ENCODE measurements at places on chromosomes 3 and 15. TPM values are rescaled to one million over a fixed set of nuclear protein-coding genes. Genes with fewer than 3 reads are reported as not detected.

GRCh38 chr3:35744419-35744818 is 105.1 kb downstream of the ARPP21 start:
- no peak for DNase-seq

- DNase-seq: no peak
These were observed 2.1 kb downstream of the USP50 start for GRCh38 chr15:50544368-50544767.

DNA sequence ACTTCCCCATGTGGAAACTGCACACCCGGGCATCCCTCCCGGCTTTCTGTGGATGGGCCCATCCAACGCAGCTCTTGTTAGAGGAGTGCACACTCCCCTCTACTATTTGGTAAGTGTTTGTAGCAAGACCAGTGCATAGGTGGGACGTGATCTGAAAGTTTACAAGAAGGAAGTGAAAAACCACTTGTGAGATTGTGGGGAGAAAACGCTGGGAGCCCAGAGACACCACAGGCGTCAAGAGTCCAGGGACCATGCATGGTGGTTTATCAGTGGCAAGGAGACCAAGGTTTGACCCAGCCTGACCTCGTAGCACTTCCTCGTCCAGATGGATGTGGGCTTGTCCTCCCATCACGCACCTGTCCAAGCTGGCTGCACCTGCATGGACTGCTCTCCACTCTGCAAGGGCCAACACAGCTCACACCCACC is 51.6 kb downstream of the ATP10A start:
- DNase-seq: no peak

ECE2 gene
- total RNA-seq: not detected

DNA sequence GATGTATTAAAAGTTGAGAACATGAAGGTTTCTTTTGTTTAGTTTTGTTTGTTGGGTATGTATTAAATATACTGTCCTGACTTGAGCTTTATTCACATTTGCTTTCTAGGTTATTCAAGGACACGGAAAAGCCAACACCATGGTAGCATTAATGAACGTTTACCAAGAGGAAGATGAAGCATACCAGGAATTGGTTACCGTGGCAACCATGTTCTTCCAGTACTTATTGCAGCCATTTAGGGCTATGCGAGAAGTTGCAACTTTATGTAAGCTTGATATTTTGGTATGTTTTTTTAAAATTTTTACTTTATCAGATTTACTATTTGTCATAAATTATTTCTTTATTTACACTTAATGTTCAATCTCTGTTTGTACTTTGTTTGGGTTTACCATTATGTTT is 3.6 kb downstream of the WHAMM start:
- DNase-seq: no peak

CMTM8 gene
- total RNA-seq: 4.6 TPM

DNA sequence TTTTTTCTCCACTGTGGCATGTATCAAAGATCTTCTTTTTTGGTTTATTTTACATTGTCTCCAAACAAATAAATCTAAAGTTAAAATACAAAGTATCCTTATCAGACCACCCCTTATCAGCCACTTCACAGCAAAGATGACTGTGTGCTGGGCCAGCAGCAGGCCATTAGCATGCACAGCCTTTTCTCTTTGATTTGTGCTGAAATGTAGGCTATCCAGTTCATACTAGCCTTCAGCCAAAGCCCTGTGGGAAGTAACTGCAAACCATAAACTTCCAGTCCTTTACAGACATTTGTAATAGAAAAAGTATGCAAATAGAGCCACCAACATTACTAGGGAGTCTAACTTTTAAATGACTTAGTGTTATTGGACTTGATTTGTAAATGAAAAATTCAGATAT is 816.3 kb downstream of the FHIT start:
- DNase-seq: no peak

DNA sequence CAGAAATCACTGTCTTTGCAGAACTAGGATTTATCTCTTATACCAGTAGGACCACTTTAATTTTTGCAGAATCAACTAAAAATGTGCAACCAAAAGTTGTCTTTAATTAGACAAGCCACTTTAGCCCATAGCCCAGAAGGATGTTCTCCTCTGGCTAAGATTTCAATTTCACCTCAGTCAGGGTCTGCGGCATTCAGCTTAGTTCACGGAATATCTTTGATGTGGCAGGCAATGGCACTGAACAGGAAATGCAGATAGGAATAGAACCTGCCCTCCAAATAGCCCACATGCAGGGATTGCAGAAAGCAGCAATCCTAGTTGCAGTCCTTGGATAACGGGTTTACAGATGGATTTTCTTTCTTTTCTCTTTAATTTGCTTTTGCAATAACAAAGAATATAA is 100.8 kb downstream of the MESD start:
- DNase-seq: no peak

CYP8B1 gene
- not detected for total RNA-seq

CAND2 gene
- 1.5 TPM for total RNA-seq

DNA sequence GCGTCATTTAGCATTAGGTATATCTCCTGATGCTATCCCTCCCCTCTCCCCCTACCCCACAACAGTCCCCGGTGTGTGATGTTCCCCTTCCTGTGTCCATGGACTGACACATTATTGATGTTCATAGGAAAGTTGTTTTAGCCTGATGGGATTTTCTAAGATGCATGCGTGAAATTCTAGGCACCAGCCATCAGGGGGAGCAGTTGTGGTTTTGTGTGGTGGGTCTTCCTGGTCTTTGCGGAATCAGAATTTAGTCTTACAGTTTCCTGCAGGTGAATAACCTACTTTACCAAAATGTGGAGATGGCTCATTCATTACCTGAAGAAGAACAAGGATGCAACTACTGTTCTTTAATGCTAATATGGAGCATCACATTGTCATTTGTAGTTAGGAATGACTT is 455.0 kb upstream of the THBS1 start:
- peak; percentile 81 for DNase-seq

DNA sequence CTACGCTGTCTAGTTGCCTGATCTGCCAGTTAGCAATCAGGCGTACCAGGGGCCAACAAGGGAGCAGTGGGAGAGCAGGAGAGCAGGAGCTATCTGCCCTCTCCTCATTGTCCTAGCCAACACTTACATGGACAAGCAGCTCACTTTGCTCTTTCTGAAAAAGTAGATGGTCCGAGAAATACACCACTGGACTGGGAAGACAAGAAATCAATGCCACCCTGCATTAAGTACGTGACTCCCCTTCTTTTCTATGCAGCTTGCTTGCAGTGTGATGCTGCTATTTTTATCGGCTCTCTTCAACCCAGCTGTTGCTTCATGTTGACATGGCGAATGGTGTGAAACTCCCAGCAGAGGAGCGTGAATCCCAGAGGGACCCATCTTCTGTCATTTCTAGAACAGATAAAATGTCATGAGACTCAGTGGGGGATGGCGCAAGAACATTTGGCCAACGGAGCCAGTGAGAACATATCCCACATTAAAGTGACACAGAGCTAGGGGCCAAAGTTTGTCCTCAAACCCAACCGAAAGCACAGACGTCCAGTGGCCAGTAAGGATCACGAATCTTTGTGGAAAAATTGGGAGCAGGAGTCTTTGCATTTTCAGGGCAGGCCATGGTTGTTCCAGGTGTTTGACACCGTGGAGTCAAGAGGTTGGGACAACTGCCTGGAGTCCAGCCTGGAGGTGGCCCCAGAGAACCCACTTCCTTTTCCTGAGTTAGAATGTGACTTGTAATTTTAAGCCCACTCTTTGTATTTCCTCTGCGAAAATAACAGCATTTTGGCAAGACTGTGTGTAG is 53.7 kb upstream of the MEF2A start:
- DNase-seq: no peak

C2CD4A gene
- total RNA-seq: 0.05 TPM

DNA sequence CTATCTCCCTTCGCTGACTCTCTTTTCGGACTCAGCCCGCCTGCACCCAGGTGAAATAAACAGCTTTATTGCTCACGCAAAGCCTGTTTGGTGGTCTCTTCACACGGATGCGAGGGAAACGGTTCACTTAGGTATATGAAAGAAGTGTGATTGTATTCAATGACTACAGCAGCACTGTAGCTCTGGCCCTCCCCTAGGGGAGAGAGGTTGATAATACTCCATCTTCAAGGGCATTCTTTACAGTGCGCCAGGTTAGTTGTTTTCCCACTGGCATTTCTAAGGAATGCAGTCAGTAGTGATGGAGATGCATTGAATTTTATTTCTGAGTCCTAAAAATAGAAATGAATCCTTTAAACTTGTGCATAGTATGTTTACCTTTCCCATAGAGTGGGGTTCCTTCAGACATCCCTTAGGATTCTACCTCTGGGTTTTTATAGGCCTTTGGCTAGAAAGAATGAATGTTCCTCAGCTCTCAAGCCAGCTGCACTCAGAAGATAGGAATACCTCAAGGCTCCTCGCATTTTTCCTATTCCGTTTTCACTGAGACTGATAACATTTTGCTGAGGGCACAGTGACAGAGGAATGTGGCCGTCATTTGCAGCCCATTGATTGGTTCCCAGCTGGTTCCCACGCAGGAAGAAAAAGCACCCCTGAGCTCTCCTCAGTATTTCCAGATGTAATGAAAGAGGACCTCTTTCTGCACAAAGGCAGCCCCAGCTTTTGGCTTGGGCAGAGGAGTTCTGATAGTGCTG is 131.8 kb upstream of the C2CD4B start:
- DNase-seq: no peak

DNA sequence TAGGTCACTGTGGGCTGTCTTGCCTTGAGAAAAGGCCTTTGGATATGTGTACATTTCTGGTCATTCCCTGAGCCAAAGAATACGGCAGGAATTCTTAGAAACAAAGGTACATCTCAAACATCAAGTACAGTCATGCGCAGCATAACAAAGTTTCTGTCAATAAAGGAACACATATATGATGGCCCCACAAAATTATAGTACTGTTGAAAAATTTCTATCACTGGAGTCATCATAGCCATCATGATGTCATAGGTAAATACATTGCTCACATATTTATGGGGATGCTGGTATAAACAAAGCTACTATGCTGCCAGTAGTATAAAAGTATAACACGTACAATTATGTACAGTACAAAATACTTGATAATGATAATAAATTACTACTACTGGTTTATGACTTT is 38.9 kb upstream of the NECTIN3 start:
- DNase-seq: no peak

- DNase-seq: peak; percentile 30
These were observed 69.8 kb downstream of the FGF7 start for GRCh38 chr15:49492830-49493229.

GRCh38 chr15:44735482-44736180 is 697 bp upstream of the TRIM69 start:
- DNase-seq: no peak
